ENCODE measurements at places on chromosomes 2 and 18.

- no peak for DNase-seq
These were observed 214.2 kb downstream of the EIPR1 start for GRCh38 chr2:3163401-3163800.

DNA sequence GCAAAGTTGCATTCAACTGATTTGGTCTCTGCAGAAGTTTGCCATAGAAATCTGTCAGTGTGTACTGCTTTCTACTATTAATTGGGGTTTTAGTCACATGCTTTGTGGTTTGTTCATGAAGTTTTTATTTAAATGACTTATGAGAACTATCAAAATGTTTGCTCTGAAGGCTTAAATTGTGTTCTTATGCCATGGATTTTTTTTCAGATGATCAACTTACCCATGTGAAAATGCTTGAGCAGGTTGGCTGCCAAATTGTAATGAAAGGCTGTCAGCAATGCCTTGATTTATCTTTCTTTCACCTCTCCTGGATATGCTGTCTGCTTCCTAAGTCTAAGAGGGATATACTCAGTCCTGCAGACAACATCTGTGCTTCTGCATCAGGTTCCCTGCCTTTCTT is 50.7 kb downstream of the FMNL2 start:
- DNase-seq = no peak

DNA sequence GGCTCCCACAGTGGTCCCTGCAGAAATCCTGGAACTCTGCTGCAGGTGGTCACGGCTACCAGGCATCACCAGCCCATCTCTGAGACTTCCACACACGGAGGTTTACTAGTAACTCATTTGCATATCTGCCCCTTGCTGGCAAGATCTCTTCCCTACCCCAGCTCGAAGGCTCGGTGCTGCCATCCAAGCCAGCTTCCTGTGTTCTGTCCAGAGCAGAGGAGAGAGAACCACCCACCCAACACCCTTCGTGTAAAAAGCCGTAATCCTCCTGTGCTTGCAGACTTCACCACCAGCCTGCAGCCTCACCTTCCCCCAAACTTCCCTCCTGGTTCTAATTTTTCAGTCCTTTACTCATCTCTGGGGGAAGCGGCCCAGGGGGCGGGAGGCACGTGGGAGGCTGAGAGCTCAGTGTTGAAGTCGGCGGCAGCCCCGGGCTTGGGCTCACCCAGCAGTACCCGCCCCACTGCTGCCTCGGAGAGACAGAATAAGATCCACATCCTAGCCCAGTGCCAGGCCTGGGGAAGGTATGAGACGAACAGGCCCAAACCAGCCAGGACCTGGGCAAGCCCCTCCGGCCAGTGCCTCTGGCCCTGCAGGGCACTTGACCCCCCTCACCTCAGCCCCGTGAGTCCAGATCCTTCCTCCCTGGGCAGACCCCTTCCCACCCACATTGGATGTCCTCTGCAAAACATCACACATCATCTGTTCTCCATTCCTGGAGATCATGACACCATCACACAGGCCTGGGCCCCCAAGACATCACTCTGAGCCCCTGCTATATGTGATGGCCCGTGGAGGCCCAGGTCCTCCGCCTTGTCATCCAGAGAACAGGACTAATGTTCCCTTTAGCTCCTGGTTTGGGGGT is 145.8 kb upstream of the ID2 start:
- DNase-seq = no peak

- no peak for DNase-seq
These were observed 14.2 kb upstream of the WIPF1 start for GRCh38 chr2:174611854-174612253.

DNA sequence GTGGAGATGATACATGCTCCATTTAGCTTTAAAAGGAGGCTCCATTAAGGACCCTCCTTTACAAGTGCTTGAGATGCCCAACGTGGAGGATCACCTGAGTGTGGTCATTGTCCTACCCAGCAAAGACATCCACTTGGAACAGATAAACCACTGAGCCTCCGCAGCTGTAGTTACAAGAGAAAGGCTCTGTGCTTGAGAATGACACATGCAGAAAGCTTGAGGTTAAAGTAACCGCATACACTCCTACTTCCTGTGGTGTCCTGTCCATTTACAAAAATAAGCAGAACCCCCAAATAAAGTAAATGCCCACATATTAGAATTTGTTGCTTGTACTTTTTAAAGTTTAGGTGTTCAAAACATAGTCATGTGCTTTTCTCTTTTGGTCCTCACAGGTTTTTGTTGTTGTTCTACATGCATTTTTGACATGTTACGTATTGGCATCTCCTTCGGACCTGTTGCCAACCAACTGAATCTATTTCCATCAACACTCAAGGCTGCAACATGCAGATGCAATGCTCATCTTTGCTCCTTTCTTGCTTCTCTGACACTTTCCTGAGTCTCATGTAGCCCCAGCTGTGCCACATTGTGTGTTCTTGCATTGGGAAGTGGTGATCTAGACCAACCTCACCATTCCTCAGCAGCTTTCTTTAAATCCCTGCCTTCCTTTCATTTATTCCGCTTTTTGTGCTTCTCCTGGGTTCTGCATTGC is 56.0 kb downstream of the SERPINB7 start:
- DNase-seq = peak; percentile 57

GRCh38 chr18:7844418-7844817 is 277.3 kb downstream of the PTPRM start:
- DNase-seq = no peak

DNA sequence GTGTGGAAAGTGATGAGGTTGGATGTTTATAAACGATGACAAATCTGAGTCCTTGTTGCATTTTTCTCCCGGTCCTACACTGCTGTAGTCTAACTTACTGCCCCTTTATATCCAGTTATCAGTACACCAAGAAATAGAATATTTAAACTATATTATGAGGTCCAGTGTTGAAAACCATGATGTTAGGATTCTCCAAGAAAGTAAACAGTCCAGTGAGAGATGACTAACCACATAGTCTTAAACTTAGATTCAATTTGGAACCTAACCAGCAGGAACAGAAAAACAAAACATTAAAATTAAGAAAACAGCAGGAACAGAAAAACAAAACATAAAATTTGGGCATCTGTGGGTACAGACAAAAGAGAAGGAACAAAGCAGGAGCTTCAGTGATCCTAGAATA is 143.2 kb downstream of the TPGS2 start:
- no peak for DNase-seq

DNA sequence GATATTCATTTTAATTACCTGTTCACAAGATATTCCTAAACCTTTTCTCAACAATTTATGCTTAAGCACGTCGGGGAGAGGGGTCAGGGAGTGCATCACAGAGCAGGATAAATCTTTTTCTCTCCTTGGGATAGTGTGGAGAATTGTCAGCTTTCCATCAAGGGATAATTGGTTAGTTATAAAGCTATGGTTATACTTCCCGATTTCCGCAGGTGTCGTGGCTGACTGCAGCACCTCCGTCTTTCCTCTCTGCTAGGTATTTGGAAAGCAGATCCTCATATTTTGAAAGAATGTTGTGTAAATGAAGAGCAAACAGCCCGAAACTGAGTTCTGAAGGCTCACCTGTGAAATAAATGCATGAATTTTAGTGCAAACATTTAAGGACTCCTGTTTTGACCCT is 778 bp downstream of the DYNC2LI1 start:
- no peak for DNase-seq

DNA sequence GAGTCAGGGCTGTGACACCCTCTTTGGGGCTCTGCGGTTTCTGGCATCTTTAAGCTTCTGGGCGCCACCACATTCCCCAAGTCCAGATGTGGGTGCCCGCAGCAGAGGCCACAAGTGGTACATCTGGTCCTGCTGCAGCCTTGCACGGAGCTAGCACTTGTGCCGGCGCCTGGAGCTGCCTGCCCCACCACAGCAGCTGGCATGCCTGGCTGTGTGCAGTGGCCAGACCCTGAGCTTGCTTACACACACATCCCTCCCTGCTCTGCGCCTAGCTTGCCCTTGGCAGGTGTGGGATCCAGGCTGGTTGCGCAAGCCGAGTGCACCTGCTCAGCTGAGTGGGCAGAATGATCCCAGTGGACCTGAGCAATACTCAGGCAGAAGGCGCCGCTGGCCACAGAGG is 27.3 kb downstream of the SLC4A10 start:
- DNase-seq = no peak

- peak; percentile 18 for DNase-seq
These were observed 26.9 kb upstream of the INSIG2 start for GRCh38 chr2:118061135-118061955.

- no peak for DNase-seq
These were observed 8.8 kb upstream of the ATOH8 start for GRCh38 chr2:85744741-85745601.

GRCh38 chr2:111116011-111116746 is 4.5 kb upstream of the BCL2L11 start:
- peak; percentile 28 for DNase-seq

GRCh38 chr2:189150033-189150432 is 29.5 kb downstream of the COL5A2 start:
- no peak for DNase-seq

GRCh38 chr2:72920318-72921087 is 3.2 kb downstream of the EMX1 start:
- DNase-seq = peak; percentile 70

- DNase-seq = peak; percentile 32
These were observed 23.3 kb upstream of the MC5R start for GRCh38 chr18:13800505-13801259.

- DNase-seq = peak; percentile 22
These were observed 15.1 kb downstream of the CLIP4 start for GRCh38 chr2:29130295-29130694.

DNA sequence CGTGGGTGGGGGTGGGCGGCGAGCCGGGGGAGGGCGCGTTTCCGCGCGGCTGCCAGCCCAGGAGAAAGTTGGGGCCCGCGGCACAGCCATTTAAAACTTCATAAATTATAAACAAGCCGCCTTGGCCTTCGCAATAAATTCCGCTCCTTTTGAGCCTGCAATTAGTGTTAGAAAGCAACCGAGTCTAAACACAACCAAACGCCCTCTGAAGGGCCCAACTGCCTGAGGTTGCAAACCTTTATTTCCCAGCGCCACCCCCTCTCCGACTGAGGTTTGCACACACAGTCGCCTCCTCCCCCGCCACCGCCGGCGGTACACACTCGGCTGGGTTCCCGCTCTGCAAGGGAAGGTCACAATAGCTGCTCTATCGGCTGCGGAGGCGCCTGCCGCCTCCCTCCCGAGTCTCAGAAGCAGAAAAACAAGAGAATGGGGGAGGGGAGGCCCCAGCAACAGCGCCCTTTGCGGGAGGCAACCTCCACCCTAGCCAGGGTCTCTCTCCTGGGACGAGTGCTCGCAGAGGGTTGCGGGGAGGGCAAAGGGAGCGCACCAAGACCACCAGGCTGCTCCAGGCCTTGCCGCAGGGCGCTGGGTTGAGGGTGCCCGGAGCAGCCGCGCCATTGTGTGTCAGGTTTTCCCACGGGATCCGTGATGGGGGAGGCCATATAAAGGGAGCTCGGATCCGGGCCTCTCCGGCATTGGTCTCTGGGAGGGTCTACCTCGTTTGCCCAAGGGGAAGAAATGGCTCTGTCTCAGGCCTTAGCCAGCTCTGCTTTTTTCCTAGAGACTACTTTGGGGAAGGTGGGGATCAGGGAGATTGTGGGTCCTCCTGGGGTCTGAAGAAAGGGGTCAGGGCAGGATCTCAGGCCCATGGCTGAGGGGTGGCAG is 13.4 kb upstream of the HOXD1 start:
- no peak for DNase-seq

- no peak for DNase-seq
These were observed 27.4 kb downstream of the RMP24 start for GRCh38 chr18:35999925-36000324.

DNA sequence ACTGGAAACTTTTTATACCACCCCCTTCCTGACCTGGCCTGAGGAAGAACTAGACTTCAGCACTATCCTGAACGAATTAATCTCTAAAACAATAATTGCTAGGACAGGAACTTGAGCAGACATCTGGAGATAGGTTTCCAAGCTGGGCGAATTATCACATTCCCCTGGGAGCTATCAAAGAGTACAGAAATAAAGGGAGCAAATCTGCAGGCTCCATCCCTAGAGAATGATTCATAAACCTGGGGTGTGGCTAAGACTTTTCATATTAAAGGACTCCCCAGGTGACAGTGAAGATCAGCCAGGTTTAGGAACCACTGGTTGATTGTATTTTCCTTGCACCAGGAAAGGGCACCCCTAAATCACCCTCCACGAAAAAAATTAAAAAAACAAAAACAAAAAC is 105.6 kb upstream of the NOL4 start:
- DNase-seq = no peak

GRCh38 chr2:198930170-198930569 is 527.6 kb downstream of the SATB2 start:
- no peak for DNase-seq

DNA sequence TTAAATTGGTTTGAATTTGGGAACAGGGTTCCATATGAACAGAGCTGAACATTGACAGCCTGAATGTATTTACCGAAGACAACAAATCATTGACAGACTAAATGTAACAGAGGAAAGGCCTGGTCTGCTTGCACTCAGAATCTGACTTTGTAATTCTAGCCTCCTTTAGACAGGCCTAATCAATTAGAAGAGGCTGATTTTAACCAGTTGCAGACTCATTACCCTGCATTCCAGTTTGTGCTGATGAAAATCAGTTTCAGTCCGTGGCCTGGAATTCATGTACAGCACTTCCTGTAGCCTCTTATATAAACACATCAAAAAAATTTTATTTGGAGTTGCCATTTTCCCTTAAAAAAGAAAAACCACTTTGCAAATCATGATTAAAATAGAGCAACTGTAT is 93.1 kb upstream of the ZFP36L2 start:
- DNase-seq = no peak

DNA sequence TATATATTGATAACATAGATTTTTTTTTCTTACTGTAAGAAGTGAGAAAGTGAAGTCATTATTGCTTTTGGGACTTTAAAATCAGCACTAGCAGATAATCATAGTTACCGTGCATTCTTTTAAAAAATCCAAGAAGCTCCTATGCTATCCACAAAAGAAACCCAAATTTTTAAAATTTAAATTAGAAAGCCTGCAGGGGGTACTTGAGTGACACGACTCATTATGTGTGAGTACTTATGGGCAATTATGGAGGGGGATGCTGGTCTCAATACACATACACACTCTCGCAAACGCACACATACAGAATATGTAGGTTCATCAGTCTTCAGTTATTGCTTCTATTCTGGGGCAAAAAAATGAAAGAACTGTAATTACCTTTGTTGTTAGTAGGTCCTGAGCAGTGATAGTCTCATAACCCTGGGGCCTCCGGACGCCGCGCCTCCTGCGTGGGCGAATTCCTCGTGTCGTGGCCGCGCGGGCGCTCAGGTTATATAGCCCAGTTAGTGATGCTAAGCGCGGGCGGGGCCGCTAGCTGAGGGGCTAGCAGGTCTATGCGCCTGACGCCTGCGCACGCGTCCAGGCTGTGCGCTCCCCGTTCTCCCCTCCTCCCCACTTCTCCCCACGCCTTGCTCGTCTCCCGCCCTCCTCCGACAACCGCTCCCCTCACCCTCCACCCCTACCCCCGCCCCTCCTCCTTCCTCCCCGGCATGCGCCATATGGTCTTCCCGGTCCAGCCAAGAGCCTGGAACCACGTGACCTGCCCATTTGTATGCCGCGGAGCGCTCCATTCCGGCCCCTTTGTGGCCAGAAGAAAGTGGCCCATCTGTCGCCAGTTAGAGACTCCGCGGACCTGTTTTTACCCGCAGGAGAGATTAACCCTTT is at the start of gene NEUROD1:
NEUROD1 (minus strand) TSS at position 463 of the 882 bp plus-strand sequence. CDS start 1,657 bp downstream, outside the sequence.
- no peak for DNase-seq

Measured in GM06990 (cell line).